ENCODE measurements at places on chromosomes 2 and 18. TPM values are rescaled to one million over a fixed set of nuclear protein-coding genes. Genes with fewer than 3 reads are reported as not detected.

GULP1 gene
- 10.3 TPM for polyA plus RNA-seq

SP5 gene
- polyA plus RNA-seq = not detected

MARCO gene
- not detected for polyA plus RNA-seq

CYP26B1 gene
- polyA plus RNA-seq = 1.1 TPM

KCNJ13 gene
- polyA plus RNA-seq = 4.3 TPM

MC2R gene
- not detected for polyA plus RNA-seq

MAP3K19 gene
- polyA plus RNA-seq = not detected

SKOR2 gene
- 10.3 TPM for polyA plus RNA-seq

UGT1A8 gene
- polyA plus RNA-seq = not detected

SCN1A gene
- polyA plus RNA-seq = 109 TPM

TM4SF20 gene
- 0.55 TPM for polyA plus RNA-seq

FBLN7 gene
- 6.8 TPM for polyA plus RNA-seq

KLHL41 gene
- 2.1 TPM for polyA plus RNA-seq

REG1B gene
- not detected for polyA plus RNA-seq

OXER1 gene
- polyA plus RNA-seq = not detected

SERPINB13 gene
- not detected for polyA plus RNA-seq

CERKL gene
- not detected for polyA plus RNA-seq

FN1 gene
- polyA plus RNA-seq = 3.6 TPM

ERMN gene
- 18.7 TPM for polyA plus RNA-seq

KLHL14 gene
- polyA plus RNA-seq = not detected

LIMS2 gene
- polyA plus RNA-seq = 2.3 TPM

RHBDD1 gene
- polyA plus RNA-seq = 1.3 TPM

LIMS3 gene
- not detected for polyA plus RNA-seq

ESPNL gene
- polyA plus RNA-seq = not detected

COL4A3 gene
- 1.3 TPM for polyA plus RNA-seq

MAPK4 gene
- polyA plus RNA-seq = 4.3 TPM

RAB17 gene
- polyA plus RNA-seq = not detected

FAM110C gene
- polyA plus RNA-seq = 2.0 TPM

GAD1 gene
- 427 TPM for polyA plus RNA-seq

NEU4 gene
- not detected for polyA plus RNA-seq

CGREF1 gene
- polyA plus RNA-seq = 28.9 TPM

CABYR gene
- polyA plus RNA-seq = 7.1 TPM

MERTK gene
- polyA plus RNA-seq = 1.1 TPM

SLC9A4 gene
- polyA plus RNA-seq = 0.15 TPM

SCN3A gene
- 12.8 TPM for polyA plus RNA-seq

MXD1 gene
- polyA plus RNA-seq = 14.5 TPM

SEMA4C gene
- polyA plus RNA-seq = 0.09 TPM

ADGRF3 gene
- not detected for polyA plus RNA-seq

OTOS gene
- not detected for polyA plus RNA-seq

HPCAL1 gene
- polyA plus RNA-seq = 314 TPM

PPP1CB gene
- 435 TPM for polyA plus RNA-seq

EMILIN1 gene
- not detected for polyA plus RNA-seq

SRD5A2 gene
- not detected for polyA plus RNA-seq

LIPG gene
- not detected for polyA plus RNA-seq

SERPINB3 gene
- not detected for polyA plus RNA-seq

CHRNG gene
- polyA plus RNA-seq = not detected

CTIF gene
- 6.5 TPM for polyA plus RNA-seq

POTEC gene
- polyA plus RNA-seq = not detected

EFEMP1 gene
- polyA plus RNA-seq = 18.0 TPM

PDCL3 gene
- polyA plus RNA-seq = 45.6 TPM

OR6B2 gene
- polyA plus RNA-seq = not detected

HOXD1 gene
- not detected for polyA plus RNA-seq

SERPINB10 gene
- not detected for polyA plus RNA-seq

COX7A2L gene
- 293 TPM for polyA plus RNA-seq

Measured in Purkinje cell (primary cell).